ENCODE measurements at places on chromosomes 11 and 22. TPM values are rescaled to one million over a fixed set of nuclear protein-coding genes. Genes with fewer than 3 reads are reported as not detected.

FHIP1B gene
- polyA plus RNA-seq = 3.9 TPM

OR51A2 gene
- polyA plus RNA-seq = not detected

PPFIA1 gene
- polyA plus RNA-seq = 20.7 TPM

SIPA1 gene
- not detected for polyA plus RNA-seq

MIAT gene
- polyA plus RNA-seq = 20.1 TPM

TIMP3 gene
- 4.4 TPM for polyA plus RNA-seq

FGF3 gene
- not detected for polyA plus RNA-seq

PNPLA5 gene
- polyA plus RNA-seq = not detected

TSPAN18 gene
- 0.14 TPM for polyA plus RNA-seq

DNAJB7 gene
- polyA plus RNA-seq = not detected

CRYBA4 gene
- not detected for polyA plus RNA-seq

All from Purkinje cell (primary cell).